ENCODE measurements at places on chromosomes 2 and 18.

- DNase-seq: no peak
These were observed 71.3 kb downstream of the XIRP2 start for GRCh38 chr2:166959556-166959955.

- no peak for DNase-seq
These were observed 5.4 kb upstream of the POLI start for GRCh38 chr18:54263904-54264336.

DNA sequence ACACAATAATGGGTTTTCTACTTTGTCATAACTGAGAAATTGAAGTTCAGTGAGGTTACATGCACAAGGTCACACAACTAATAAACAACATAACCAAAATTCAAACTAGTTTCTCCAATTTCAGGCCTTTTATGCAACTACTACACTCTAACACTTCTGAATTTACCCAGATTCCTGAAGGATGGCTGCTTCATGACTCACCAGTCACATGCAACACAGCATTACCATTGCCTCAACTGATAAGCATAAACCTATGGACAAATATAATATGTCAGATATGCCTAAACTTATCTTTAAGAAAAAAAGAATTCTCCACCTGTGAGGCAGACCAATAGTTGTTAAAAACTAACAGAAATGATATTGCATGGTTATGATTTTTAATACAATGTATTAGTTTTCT, 586.5 kb upstream of the SLC8A1 start:
- no peak for DNase-seq

DNA sequence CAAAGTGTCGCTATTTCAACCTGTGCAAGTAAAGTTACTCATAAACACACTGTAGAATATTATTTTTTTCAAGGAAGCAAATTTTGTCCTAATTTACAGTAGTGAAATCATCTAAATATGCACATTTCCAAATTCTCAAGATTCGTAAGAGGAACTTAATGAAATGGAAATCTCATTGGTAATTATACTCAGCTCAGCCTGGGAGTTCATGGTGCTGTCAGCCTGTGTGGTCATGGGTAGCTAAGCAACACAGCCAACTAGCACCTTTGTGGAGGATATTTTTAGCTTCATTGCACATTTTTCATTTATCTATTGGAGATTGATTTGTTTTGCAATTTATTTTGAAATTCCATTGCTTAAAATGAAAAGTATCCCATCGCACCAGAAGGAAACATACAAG, 975.7 kb upstream of the ZEB2 start:
- no peak for DNase-seq

DNA sequence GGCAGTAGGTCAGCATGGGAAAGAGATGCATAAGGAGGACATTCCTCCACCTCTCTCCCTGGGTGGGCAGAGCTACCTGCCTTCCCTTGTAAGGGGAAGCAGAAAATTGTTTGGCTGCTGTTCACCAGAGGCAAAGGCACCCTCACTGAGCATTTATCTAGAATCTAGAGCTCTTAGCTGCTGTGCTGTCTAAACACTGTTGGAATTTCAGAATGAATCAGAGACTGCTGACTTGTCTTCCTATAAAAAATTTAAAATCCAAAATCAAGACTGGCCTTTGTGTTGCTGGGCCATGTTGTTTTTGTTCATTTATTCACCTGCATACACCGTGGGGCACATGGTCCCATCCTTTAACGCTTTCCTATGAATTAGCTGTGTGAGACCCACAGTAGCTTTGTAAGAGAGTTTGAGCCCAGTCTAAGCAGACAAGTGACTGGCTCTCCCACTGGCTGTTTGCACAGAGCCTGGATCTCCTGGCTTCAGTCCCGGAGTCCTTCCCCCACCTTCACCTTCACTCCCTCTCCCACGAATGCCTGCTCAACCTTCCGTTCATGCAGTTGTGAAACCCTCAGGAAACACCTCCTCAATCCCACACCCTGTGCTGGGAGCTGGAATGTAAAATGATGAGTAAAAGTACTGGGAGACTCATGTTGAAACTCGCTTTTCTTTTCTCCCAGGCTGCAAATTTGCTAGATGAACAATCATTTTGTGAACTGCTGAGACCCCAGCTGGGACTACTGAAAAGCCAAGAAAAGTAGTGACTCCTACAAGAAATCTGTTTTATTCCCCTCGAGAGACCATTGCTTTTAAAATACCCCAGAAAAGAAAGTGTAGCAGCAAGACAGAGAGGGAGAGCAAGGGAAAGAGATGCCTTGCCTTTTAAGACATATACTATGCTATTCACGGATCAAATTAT, 76.2 kb downstream of the FAM168B start:
- no peak for DNase-seq

GRCh38 chr2:230329946-230330605, 3.1 kb downstream of the SP140L start:
- no peak for DNase-seq

- no peak for DNase-seq
These were observed 30.6 kb upstream of the CD8A start for GRCh38 chr2:86821306-86821705.

DNA sequence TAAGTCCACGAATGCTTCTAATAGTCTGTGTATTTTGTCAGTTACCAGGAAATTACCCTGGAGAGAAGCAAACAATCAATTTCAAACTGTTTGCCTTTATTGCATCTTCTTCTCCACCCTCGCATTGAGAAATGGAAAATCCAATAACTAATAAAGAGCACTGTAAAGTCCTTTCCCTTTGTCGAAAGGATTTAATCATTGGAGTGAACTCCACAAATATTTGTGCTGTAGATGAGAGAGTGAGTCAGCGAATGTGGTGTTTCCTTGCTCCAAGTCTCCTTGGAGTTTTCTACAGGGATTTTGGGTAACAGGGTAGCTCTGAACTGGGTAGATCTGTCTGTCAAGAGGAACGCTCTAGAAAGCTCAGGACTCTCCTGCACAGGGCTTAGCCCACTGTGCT, 240.2 kb downstream of the KCNS3 start:
- DNase-seq: no peak

DNA sequence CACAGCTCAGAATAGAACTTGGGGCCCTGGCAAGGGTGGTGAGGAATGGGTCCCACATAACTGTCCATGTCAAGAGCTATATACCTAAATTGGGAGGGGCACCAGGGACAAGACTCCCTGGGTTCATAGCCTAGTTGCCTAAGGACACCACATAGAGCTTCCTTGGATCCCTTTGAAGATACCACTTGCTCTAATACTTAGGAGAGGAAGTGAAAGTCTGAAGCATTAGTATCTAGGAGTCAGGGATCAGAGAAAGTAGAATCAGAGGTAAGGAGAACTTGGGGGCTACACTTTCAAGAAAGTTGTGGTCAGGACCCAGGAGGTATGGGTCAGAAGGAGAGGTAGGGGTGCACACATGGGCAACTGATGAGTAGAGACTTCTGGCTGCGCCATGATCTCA, 318.2 kb upstream of the SLC39A10 start:
- no peak for DNase-seq

GRCh38 chr2:6008186-6008585, 316.0 kb downstream of the SOX11 start:
- DNase-seq: no peak

- no peak for DNase-seq
These were observed 11.5 kb downstream of the SPRED2 start for GRCh38 chr2:65420712-65421431.

DNA sequence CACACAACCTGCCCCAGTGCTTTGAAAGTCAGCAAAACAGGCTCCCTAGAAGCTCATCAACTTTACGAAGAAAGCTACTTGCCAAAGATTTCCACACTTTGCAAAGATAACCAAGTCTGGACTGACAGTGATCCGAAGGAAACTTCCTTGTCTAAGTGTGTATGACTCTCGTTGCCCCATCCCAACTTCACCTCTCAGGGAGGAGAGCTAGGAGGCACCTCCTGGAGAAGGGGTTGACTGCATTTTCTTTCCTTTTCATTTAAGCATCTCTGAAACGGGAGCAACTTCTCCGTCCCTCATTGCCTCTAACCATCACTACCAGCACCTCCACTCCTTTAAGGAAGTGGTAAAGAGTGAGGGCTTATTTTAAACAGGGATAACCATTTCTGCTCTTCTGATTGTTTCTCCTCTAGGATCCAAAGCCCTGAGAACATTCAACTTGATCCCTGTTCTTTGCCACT, 7.0 kb downstream of the ZEB2 start:
- DNase-seq: no peak

DNA sequence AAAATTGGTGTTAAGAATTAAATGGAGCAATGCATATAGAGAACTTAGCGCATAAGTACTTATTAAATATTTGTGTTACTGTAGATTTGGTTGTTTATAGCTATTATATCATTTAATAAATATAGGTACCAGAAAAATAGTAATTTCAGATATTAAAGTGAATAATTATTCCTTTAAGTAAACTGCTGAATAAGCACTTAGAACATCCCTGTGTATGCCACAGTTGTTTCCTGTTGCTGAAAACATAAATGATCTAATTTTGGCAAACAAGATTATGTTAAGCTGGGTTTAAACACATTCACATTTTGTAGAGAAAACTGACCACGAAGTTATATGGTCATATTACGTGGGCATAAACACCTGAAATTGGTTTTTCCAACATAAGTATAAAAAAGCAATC, 388.0 kb upstream of the ZNF804A start:
- no peak for DNase-seq

- no peak for DNase-seq
These were observed 60.1 kb upstream of the YWHAQ start for GRCh38 chr2:9690716-9691498.

DNA sequence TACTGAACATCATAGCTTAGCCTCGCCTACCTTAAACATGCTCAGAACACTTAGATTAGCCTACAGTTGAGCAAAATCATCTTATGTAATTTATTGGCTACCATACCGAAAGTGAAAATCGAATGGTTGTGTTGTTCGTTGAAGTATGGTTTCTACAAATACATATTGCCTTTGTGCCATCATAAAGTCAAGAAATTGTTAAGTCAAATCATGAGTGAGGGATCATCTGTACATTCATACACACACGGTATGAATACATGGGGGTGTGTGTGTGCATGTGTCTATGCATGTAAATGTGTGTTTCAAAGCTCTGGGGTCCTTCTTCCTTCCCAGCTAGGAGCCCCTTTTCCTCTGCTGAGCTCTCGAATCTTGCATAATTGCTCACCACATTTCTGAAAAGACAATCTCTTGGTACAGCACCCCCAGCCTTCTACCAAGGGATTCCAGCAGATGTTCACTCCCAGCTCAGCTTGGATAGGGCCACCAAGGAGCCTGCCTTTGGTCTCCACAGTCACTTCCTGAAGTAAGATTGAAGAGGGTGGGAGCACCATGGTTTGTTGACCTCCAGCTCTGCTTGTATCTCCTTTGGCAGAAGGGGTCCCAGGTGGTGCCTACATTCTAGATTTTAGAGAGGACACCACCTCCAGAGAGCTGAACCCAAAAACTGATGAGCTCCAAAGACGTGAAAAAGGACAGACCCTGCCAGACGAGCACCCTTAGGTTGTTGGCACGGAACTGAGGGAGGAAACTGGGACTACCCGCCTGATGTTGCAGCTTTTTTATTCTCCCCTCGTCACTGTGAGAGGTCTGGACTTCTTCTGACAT, 33.2 kb upstream of the CYP1B1 start:
- no peak for DNase-seq

DNA sequence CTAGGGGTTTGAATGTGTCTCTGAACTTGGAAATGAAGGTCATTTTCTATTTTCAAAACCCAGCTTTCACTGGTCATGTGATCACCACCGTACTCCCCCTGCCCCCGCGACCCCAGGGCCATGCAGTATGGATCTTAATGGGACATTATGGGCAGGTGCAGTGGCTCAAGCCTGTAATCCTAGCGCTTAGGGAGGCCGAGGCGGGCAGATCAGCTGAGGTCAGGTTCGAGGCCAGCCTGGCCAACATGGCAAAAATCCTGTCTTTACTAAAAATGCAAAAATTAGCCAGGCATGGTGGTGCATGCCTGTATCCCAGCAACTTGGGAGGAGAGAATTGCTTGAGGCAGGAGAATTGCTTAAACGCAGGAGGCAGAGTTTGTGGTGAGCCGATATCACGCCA, 77.3 kb downstream of the ITGB1BP1 start:
- DNase-seq: no peak

DNA sequence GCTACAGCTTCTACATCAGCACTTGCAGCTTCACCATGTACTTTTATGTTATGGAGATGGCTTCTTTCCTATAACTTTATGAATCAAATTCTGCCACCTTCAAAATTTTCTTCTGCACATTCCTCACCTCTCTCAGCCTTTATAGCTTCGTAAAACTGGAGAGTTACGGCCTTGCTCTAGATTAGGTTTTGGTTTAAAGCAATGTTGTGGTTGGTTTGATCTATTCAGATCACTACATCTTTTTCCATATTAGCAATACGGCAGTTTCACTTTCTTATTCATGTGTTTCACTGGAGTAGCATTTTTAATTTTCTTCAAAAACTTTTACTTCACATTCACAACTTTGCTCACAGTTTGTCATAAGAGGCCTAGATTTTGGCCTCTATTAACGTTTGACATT, 242.9 kb upstream of the GYPC start:
- no peak for DNase-seq

GRCh38 chr2:238865015-238865719, 17.3 kb downstream of the TWIST2 start:
- no peak for DNase-seq

GRCh38 chr18:78634061-78634696, 345.4 kb upstream of the SALL3 start:
- DNase-seq: no peak

DNA sequence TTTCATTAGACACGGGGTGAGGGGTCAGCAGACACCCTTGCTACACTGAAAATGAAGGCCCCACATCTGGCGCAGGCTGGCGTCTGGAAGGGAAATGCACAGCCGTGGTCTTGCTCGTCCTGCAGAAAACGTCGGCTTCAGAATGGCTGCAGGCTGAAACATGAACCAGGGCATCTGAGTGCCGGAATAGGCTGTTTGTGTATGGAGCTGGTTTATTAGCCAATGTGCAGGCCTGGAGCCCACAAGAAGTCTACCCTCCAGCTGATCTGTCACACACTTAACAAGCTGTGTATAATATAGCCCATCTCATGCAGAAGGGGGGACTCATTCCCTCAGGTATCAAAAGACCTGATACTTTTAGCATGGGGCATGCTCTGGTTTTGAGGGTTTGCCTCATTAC, 153.4 kb upstream of the SOX11 start:
- no peak for DNase-seq

DNA sequence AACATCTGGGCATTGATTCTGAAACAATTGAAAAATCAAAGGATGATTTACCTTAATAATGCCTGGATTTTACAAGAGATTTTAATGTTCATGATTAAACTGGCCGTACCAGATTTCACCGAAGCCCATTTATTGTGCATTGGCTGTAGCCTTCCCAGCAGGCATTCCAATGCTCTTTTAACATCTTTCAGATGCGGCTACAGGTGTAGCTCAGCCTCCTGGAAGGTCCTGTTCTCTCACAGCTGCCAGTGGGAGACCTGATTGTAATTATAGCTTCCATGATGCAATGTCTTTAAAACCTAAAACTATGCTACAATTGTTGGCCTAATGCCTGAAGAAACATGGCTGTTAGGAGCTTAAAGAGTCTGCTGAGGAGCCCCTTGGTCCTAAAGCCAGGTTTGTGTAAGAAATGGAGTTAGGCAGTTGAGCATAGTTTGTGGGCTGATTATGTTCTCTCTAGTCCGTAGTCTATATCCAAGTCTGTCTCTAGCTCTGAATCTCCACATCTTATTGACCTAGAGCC, 147.4 kb downstream of the CERS6 start:
- no peak for DNase-seq

All from NCI-H1105 (cell line).